Renal cortex interstitium (tissue), 15 donors: ENCODE measurements at places on chromosomes 3 and 15. TPM values are rescaled to one million over a fixed set of nuclear protein-coding genes. Genes with fewer than 3 reads are reported as not detected.

DNA sequence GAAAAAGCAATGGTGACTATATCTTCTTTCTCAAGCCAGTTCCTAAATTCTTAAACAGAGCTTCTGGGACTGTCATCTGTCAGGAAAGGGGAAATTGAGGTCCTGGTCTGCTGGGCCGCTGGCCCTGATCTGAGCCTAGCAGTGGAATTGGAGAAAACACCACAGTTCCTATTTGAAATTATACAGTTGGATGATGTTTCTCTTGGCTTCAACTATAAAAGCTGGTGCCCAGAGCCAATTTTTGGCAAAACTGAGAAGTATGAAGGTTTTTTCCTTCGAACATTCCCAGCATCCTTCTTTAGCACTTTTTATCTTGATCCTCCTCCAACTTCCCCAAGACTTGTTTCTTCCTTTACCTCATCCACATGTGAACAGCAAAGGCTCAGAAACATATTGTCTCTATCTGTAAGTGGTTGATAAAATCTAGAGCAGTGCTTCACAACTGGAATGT is 83.9 kb downstream of the CD47 start:
- DNase-seq, result no peak

DNA sequence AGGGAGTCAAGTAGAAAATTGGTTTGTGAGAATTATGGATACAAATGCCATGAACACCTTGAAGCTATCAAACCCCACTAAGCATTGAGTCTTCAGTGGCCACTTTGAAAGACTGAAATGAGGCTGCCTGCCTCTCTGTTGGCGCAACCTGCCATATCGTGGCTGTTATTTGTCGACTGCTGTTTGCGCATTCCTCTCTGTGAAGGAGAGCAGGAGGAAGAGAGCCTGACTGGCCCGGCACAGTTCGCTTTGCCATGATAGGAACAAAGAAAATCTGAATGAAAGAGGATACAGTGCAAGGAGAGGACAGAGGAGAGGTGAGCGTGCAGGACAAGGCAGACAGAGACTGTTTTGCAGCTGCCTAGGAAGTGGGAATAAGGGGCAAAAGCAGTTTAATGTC is 289.4 kb downstream of the RYR3 start:
- no peak for DNase-seq

DNA sequence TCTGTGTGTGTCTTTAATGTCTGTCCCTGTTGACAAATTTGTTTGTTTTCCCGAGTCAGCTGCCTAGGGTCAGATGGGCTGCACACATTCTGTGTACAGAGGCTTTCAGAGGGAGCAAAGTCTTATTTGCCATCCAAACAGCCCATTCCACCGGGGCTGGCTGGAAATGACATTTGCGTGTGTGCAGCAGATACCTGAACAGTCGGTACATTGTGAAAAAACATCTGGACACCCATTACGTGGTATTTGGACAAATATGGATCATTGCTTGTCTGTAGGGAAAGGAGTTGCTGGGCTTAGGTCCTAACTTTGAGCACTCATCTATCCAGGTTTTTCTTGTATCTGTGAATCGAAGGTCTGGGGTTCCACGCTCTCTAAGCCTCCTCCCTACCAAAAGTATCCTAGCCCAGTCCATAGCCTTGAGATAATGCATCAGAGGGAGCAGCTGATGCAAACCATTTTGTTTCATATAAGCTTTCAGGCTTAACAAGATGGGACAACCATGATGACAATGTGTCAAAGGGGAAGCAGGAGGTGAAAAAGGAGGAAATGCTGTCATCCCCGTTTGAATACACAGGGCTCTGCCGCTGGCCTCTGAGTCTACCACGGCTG is 22.2 kb upstream of the CMTM8 start:
- DNase-seq, result no peak

GRCh38 chr3:10996345-10997013 is 3.9 kb downstream of the SLC6A1 start:
- no peak for DNase-seq

DNA sequence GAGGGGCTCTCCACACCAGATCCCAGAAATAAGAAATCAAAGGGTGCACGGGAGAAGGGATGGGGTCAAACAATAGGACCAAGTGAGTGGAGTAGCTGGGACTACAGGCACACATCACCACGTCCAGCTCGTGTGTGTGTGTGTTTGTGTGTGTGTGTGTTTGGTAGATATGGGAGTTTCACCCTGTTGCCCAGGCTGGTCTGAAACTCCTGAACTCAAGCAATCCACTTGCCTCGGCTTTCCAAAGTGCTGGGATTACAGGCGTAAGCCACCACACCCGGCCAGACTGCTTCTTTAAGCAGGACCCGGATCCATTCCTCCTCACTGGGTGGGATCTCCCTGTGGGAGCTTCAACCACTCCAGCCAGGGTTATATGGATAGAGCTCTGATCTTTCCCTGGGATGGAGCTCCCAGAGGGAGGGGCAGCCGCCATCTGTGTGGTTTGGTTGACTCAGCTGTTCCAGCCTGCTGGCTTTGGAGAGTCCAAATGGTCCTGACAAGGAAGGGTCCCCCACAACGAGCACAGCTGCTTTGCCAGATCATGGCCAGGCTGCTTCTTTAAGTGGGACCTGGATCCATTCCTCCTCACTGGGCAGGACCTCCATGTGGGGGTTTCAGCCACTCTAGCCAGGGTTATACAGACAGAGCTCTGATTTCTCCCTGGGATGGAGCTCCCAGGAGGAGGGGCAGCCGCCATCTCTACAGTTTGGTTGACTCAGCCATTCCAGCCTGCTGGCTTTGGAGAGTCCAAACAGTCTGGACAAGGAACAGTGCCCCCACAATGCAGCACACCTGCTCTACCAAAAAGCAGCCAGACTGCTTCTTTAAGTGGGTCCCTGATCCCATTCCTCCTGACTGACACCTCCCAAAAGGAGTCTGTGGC is 9.1 kb upstream of the AVEN start:
- no peak for DNase-seq

DNA sequence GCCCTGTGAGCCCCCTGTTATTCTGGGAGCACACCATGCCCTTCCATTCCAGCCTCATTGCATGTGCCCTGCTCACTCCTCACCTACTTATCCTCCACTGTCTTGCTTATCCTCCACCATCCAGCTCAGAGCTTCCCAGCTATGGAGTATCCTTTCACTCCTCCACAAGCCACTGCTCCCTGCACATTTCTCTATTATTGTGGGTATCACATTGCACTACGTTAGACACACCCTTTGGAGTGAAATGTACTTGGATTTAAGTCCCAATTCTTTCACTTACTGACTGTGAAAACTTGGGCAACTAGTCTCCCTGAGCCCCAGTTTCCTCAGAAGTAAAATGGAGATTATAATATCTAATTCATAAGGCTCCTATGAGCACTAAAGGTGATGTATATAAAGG is 4.3 kb downstream of the MASP1 start:
- no peak for DNase-seq

DNA sequence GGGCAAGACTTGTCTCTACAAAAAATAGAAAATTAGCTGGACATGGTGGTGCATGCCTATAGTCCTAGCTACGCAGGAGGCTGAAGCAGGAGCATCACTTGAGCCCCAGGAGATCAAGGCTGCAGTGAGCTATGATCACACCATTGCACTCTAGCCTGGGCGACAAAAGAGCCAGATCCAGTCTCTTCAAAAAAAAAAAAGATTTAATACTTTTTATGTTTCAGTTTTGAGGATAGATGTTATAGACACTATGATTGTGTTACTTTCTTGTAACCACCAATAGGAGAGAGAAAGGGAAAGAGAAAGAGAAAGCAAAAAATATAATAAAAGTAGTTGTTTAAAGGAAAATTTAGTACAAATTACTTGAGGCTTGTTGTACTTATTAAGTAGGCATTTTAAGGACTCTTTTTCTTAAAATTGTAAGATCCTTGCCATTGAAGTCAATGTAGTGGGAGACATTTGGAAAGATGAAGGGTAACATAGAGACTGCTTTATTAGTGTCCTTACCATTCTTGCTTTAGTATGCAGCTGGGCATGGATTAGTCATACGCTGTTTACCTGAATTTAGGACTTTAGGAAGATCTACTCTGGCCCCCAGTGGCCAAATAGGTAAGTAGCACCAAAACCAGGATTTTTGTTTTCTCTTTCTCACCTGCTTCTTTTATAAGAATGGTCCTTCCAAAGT is 35.1 kb upstream of the ZDHHC23 start:
- DNase-seq, result peak; percentile 31

GRCh38 chr3:151216641-151217607 is 13.9 kb upstream of the GPR171 start:
- no peak for DNase-seq

- DNase-seq, result no peak
Measured at GRCh38 chr3:50520849-50521248, 17.4 kb upstream of the CACNA2D2 start.

- DNase-seq, result no peak
Measured at GRCh38 chr3:127373441-127374085, 85.7 kb upstream of the PRR20G start.

DNA sequence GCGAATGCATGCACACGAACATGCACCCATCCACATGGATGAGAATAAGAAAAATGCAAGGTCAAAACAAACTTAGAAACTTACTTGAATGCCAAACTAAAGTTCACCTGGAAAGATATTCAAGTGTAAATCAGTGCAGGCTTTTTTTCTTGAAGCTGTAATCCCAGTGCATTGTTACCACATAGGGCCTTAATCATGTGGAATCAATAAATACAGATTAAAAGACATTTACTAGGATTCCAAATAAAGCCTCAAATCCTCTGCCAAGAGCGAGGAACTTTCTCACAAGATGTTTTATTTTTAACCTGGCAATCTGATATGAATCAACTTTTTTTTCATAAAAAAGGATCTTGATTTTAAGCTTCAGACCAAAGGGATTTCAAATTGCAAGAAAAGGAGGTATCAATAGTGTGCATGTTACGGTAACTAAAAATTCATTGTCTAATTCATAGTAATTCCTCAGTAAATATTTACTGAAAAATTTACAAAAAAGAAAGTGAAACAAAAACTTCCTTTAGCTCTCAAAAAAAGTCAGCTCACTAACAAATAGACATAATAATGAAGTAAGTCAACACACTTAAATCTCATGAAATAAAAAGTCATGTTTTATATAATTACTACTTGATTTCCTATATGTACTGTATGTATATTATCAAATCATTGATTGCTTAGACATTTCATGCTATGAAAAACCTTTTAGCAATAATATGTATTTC is 978.6 kb downstream of the PLOD2 start:
- DNase-seq, result no peak

- peak; percentile 68 for DNase-seq
Measured at GRCh38 chr3:127547761-127548605, 42.5 kb downstream of the TPRA1 start.

GRCh38 chr3:173003471-173003870 is 137.6 kb downstream of the SPATA16 start:
- no peak for DNase-seq

- DNase-seq, result no peak
Measured at GRCh38 chr3:63674586-63674985, 22.1 kb downstream of the SNTN start.

- no peak for DNase-seq
Measured at GRCh38 chr15:90141646-90142045, 39.4 kb upstream of the IDH2 start.

- no peak for DNase-seq
Measured at GRCh38 chr3:52128118-52128683, 26.0 kb downstream of the POC1A start.

DNA sequence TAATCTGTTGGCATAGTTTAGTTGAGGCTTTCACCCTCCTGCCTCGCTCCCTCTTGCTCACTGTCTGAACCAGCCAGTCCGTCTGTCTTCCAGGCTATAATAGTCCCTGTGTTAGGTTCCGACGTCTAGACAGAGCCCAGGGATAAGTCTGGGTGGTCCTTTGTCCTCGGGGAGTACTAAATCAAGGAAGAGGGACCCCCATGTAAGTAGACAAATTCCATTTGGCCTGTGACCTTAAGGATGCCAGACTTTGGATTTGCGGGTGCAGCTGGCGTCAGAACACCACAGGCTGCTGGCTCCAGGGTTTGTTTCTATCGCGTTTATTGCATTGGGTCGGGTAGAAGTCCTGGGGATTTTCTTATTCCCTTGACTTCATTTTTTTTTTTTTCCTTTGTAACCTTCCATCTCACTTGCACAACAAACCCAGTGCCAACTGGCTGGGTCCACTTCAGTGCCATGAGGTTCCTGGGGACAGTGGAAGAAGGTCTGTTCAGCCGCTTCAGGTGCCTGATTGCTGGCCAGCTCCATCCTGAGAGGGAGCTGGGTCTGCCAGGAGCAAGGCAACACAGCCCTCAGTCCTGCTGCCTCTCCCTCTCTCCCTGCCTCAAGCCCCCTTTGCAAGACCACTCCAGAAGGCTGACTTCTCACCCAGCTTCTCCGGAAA is 95.4 kb upstream of the KLHL25 start:
- no peak for DNase-seq

- no peak for DNase-seq
Measured at GRCh38 chr15:64532521-64533315, 72.3 kb downstream of the ZNF609 start.

DNA sequence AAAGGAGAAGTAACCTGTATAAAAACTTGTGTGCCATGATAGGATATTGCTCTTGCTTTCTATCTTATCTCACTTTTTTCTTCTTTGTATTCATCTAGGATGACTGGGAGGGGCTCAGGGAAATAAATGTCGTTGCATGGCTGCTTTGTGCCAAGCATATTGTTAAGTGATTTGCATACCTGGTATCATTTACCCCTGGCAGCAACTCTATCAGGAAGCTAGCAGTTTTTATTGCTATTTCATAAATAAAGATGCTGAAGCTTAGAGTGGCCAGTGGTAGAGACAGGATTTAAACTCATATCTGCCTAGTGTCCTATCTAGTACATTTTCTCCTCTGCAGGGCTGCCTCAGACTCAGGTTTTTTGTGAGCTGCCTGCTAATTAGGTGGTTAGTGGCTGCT is 253.3 kb downstream of the PTPRG start:
- no peak for DNase-seq

- DNase-seq, result no peak
Measured at GRCh38 chr15:60313906-60314305, 83.9 kb downstream of the ANXA2 start.

The PRKAR2A gene
- 47.0 TPM for polyA plus RNA-seq

The SLC6A11 gene
- 0.11 TPM for polyA plus RNA-seq

The SCAANT1 gene
- polyA plus RNA-seq, result 1.1 TPM

The SLC15A2 gene
- polyA plus RNA-seq, result 8.8 TPM

The SAXO2 gene
- 3.4 TPM for polyA plus RNA-seq

The SLC12A1 gene
- polyA plus RNA-seq, result 489 TPM

The CYP19A1 gene
- 0.37 TPM for polyA plus RNA-seq

The LIPH gene
- polyA plus RNA-seq, result 1.1 TPM

The EDEM1 gene
- polyA plus RNA-seq, result 24.1 TPM
